Lower lobe of right lung (tissue), 2 donors: ENCODE measurements at places on chromosomes 7 and 10.
A peak's percentile ranks its signal among the peaks of the same experiment; 100 is the strongest.

GRCh38 chr10:131729361-131729760, 171.4 kb upstream of the PPP2R2D start:
- H3K4me1 ChIP-seq, result peaks cover 12% of the 10 kb centered on the region
- no peak overlapping the region for H3K4me3 ChIP-seq
- H3K36me3 ChIP-seq, result no peaks in the 10 kb centered on the region
- H3K27ac ChIP-seq, result no peak overlapping the region
- no peak for DNase-seq

GRCh38 chr7:98659756-98660155, 42.7 kb downstream of the NPTX2 start:
- H3K4me3 ChIP-seq, result no peak overlapping the region
- H3K4me1 ChIP-seq, result no peaks in the 10 kb centered on the region
- no peaks in the 10 kb centered on the region for H3K27me3 ChIP-seq
- no peak overlapping the region for H3K27ac ChIP-seq
- DNase-seq, result no peak

DNA sequence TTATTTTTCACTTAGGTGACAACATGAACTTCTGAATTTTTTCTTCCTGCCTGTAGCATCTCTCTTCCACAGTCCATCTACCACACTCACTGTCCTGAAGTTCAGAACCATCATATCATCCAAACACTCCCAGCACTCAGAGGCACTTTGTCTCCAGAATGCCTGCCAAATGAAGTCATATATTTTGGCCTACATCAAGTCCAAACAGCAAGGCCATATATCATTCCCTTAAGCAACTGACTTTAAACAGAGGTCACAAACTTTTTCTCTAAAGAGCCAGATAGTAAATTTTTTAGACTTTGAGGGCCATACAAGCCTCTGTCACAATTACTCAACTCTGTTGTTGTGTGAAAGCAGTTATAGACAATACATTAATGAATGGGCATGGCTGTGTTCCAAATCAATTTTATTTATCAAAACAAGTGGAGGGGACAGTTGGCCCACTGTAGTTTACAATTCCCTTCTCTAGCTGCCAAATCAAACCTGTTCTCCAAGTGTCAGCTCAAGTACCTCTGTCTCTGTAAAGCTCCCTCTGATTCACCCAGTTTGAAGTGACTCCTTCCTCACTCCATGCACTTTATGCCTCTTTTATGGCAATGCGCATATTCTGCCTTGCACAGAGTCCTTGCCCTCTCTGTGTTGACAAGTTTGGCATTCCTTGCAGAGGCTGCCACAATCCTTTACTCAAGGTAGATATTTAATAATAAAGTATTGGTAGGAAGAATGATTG, 305.7 kb downstream of the FZD1 start:
- H3K27ac ChIP-seq, result no peak overlapping the region
- H3K36me3 ChIP-seq, result no peaks in the 10 kb centered on the region
- no peaks in the 10 kb centered on the region for H3K27me3 ChIP-seq
- H3K4me3 ChIP-seq, result no peak overlapping the region

DNA sequence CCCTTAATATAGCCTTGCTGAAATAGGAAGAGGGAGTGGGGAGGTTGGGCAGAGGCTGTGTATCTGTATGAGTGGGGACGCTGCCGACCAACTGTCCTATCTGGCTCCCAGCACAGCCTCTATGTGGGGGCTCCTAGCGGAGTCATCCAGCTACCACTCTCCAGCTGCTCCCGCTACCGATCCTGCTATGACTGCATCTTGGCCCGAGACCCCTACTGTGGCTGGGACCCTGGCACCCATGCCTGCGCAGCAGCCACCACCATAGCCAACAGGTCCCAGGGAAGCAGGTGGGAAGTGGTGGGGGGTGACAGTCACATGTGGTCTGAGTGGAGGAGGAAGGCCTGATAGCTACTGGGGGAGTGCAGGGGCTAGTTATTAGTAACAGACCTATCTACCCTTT, 6.6 kb downstream of the MRPL43 start:
- H3K27me3 ChIP-seq, result no peaks in the 10 kb centered on the region
- no peak for DNase-seq
- H3K4me1 ChIP-seq, result peaks cover 6% of the 10 kb centered on the region
- no peak overlapping the region for H3K27ac ChIP-seq

- H3K4me1 ChIP-seq, result peaks cover 55% of the 10 kb centered on the region
- H3K4me3 ChIP-seq, result peak overlapping the region; percentile 96
- DNase-seq, result no peak
- H3K27me3 ChIP-seq, result no peaks in the 10 kb centered on the region
- peaks cover 36% of the 10 kb centered on the region for H3K36me3 ChIP-seq
Measured at GRCh38 chr7:74174606-74175082, 488 bp downstream of the EIF4H start.
